MV-4-11 (cell line): ENCODE measurements at places on chromosomes 13 and 19.
A peak's percentile ranks its signal among the peaks of the same experiment; 100 is the strongest.

DNA sequence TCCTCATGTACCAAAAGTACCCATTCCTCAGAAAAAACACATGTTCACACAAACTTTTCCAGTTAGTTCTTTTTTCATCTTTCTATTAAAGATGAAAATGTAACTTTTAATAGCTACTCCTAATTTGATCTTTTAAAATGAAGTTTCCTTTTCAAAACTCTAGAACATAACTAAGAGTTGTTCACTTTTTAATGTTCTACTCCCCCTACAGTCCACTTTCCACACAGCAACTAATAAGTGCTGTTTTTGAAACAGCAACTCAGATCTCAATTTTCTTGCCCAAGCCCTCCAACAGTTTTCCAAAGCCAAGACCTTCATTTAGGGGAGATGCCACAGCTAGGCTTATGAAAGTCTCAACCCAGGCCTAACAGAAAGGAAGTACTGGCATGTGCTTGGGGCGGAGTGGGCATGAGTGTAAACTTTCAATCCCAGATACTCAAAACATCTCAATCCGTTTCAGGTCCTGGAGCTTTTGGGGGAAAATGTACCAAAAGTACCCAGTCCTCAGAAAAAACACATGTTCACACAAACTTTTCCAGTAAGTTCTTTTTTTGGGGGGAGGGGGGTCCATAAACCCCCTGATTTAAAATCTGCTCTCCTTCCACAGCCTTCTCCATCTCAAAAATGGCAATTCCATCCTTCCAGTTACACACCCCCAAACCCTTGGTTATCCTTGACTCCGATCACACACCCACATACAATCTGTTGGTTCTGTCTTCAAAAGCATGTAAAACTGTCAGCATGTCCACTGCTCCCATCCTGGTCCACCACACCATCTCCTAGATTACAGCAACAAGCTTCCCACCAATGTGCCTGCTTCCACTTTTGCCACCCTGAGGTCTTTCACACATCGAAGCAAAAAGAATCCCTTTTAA lies 2.0 kb downstream of the FBL start:
- DNase-seq: peak; percentile 67

GRCh38 chr19:44841231-44841630 lies 4.9 kb upstream of the NECTIN2 start:
- DNase-seq: no peak

DNA sequence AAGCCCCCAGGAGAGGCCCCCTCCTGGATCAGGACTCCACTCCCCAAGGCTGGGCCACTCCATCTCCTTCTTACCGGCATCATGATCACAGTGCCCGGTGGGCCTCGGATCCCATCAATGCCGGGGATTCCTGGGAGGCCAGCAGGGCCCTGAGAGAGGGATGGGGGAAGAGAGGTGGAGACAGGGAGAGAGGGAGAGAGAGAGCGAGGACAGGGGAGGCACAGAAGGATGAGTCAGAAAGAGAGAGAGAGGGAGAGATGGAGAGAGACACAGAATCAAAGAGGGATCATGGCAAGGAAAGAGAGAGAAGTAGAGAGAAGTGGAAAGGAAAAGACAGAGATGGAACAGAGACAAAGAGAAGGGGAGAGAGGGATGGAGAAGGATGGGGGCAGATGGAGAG lies 13.8 kb downstream of the COL5A3 start:
- DNase-seq: no peak

GRCh38 chr13:74978591-74978990 lies 503.4 kb downstream of the TBC1D4 start:
- DNase-seq: no peak

GRCh38 chr13:112392719-112393118 lies 16.6 kb downstream of the SPACA7 start:
- no peak for DNase-seq

- DNase-seq: peak; percentile 78
These were observed 3.3 kb upstream of the RGL3 start for GRCh38 chr19:11422163-11423065.

GRCh38 chr19:6340493-6341201 lies 7.2 kb upstream of the ACER1 start:
- DNase-seq: no peak

DNA sequence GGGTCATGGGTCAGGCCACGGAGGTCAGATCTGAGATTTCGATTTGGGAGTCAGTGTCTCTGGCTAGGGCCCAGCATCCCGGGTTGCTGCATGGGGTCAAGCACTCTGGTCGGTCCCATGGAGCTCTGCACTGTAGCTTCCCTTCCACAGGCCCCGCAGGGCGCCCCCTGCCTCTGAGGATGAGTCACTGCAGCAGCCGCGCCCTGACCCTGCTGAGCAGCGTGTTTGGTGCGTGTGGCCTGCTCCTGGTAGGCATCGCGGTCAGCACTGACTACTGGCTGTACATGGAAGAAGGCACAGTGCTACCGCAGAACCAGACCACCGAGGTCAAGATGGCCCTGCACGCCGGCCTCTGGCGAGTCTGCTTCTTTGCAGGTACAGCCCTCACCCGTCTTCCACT lies 3.6 kb downstream of the CACNG7 start:
- DNase-seq: no peak

DNA sequence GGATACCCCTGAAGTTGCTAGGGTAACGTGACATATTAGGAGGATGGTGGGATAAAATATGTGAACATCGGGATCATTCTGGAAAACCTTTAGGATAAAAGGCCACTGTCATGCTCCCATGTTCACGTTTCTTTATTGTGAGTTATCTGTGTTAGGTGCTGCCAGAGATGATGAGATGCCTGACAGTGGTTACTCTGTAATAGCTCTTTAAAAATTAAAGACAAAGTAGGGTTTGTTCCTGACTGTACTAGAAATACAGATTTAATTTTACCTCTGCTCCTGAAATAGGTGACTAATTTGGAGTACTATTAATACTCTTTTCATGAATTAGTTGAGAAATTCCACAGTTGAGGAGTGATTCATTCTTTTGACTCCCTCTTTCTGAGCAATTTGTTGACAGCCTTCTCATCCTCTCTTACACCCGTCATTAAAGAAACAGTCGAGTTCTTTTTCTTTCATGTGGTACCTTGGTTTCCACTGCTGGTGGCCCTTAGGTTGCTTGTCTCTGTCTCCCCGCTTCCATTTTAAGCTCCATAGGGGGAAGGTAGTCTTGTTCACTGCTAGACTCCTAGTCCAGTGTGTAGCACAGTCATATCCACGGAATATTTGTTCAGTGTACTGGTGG lies 28.4 kb downstream of the SAE1 start:
- no peak for DNase-seq

DNA sequence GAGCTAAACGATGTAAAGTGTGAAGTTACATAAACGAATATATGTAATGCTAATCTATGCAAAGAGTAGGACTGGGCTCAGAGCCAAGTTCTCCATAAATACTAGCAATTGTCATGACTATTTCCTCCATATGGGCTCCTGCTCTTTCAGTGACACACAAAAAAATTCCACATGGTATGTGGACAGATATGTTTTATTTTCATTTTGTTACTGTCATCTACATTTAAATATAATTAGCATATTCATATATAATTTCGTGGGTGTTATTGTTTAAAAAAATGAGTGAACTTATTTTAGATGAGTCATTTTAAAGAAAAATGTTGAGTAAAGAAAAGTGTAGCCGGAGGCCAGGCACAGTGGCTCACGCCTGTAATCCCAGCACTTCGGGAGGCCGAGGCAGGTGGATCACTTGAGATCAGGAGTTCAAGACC lies 5.0 kb upstream of the IGSF23 start:
- peak; percentile 43 for DNase-seq

DNA sequence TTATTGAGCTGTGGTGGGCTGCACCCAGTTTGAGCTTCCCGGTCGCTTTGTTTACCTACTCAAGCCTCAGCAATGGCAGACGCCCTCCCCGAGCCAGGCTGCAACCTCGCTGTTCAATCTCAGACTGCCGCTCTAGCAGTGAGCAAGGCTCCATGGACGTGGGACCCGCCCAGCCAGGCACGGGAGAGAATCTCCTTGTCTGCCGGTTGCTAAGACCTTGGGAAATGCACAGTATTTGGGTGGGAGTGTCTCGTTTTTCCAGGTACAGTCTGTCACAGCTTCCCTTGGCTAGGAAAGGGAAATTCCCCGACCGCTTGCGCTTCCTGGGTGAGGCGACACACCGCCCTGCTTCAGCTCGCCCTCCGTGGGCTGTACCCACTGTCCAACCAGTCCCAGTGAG lies 27.7 kb upstream of the UBAC2 start:
- no peak for DNase-seq

DNA sequence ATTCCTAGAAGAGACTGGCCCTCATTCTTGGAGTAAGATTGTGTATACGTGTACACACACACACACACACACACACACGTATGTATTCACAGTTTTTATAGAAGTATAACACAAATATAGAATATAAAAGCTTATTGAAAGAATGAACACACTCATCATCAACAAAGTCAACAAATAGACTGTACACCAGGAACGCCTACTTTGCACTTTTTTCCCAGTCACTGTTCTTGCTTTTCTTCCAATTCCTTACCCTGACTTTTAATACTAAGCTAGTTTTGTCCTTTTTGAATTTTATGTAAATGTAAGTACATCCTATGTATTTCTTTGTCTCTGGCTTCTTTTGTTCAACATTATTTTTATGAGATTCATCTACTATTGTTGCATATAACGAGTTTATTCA lies 264.5 kb downstream of the MAB21L1 start:
- no peak for DNase-seq

DNA sequence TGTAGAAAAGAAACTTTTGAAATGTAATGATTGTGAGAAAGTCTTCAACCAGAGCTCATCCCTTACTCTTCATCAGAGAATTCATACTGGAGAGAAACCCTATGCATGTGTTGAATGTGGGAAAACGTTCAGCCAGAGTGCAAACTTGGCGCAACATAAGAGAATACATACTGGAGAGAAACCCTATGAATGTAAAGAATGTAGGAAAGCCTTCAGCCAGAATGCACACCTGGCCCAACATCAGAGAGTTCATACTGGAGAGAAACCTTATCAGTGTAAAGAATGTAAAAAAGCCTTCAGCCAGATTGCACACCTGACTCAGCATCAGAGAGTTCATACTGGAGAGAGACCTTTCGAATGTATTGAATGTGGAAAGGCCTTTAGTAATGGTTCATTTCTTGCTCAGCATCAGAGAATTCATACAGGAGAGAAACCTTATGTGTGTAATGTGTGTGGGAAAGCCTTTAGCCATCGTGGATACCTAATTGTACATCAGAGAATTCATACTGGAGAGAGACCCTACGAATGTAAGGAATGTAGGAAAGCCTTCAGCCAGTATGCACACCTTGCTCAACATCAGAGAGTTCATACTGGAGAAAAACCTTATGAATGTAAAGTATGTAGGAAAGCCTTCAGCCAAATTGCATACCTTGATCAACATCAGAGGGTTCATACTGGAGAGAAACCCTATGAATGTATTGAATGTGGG lies 19.3 kb downstream of the ZNF583 start:
- DNase-seq: no peak

DNA sequence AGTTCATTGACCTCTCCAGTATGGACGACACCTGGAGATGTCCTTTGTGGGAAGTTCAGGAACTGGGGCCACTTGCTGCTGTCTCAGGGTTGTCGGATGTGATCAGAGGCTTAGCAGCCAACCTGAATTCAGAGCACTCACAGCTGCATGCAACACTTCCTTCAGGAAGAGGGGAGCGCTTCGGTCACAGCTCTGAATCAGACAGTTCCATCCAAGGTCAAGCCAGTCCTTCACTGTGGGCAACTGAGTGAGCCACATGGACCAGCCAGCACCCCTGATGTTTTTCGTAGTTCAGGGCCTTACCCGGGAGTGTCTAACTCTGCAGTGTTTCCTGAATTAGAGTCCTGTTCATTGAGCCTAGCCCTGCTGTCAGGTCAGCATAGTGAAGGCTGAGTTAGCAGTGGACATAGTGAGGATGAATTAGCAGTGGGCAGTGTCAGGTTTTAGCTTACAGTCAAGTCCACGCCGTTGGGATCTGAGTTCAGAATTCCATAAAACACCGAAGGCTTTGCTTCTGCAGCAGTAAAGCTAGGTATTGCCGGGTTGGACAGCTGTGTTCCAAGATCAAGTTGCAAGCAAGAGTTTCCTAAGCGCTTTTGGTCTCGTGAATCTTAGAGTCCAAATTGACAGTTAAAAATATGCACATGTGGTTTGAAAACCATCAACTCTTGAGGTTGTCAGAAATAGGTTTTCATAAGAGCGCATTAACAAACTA lies 5.1 kb downstream of the ZNF555 start:
- DNase-seq: no peak

- DNase-seq: no peak
These were observed 7.9 kb downstream of the CD37 start for GRCh38 chr19:49343123-49343522.

- no peak for DNase-seq
These were observed 14.6 kb downstream of the SIGLEC11 start for GRCh38 chr19:49946415-49946814.

DNA sequence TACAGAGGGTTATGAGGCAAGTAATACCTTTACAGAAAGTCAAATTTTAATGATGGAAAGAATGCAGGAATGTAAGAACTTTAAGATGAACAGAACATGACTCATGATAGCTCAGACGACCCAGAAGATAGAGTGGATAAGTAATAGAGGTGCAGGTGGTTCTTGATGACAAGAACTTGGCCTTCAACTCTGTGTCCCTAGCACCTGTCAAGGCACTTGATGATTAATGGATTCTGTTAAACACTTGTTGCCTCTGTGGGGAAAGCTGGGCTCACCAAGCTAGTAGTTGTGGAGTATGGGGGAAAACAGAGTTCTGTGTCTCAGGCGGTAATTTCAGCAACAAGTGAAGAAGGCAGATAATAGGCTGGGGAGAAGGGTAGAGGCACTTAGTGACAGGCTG lies 306.2 kb downstream of the ATP8A2 start:
- DNase-seq: no peak

DNA sequence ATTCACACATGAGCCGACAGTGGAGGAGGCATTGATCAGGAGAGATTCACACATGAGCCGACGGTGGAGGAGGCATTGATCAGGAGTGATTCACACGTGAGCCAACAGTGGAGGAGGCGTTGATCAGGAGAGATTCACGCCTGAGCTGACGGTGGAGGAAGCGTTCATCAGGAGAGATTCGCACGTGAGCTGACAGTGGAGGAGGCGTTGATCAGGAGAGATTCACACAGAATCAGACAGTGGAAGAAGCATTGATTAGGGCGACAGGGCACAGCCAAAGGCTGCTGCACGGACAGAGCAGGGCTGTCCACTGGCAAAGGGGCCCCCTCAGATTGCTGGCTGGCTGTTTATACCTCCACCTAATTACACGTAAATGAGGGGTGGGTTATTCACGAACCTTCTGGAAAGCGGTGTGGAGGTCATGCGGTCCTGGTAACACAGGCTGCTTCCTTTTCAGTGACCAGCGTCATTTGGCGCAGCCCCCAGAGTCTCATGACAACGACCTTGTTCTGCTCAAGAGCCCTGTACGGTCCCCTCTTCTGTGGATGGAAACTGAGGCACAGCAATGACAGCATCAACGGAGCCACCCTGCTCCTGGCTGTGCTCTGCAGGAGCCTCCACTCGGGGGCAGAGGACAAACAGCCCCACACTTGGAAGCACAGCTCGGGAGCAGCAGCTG lies 50.6 kb upstream of the GAS6 start:
- DNase-seq: no peak

DNA sequence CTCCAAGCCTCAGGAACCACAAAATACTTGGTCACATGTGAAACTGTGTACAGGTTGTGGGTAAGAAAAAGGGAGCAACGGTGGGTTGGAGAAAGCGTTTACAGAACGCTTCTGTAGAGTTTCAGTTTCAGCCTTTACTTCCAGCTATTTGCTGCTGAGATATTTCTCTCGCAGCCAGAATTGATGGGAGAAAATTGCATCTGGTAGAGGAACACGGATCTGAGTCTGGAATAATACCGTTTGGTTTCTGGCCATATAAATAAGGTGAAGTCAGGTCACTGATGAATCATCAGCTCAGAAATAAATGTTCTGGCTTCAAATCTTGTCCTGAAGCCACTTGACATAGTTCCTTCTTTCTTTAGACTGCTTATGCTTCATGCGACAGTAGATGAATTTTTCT lies 20.3 kb upstream of the RFC3 start:
- peak; percentile 35 for DNase-seq
